ENCODE measurements at places on chromosomes 1 and 21.

GRCh38 chr21:38492007-38492406 lies 6.3 kb downstream of the ERG start:
- DNase-seq: no peak

DNA sequence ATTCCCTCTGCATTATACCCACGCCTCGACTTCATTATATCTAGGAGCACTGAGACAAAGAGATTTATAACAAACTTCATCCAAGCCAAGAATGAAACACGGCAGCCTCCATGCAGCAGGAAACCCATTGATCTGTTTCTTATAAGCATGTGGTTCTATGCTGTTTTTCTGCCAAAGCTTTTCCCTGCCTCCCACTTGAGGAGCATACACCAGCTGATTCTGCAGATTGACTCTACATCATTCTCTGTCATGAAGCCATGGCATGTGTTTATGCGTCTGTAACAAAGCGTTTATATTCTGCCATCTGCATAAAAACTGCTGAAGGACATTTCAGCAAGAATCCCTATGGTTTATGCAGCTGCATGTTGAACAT lies 102.0 kb downstream of the CYYR1 start:
- no peak for DNase-seq

GRCh38 chr1:52139817-52140540 lies 1.9 kb upstream of the ZFYVE9 start:
- DNase-seq: no peak

- DNase-seq: no peak
These were observed 46.9 kb downstream of the ARHGEF10L start for GRCh38 chr1:17586172-17586964.

GRCh38 chr1:29635501-29636263 lies 399.4 kb downstream of the PTPRU start:
- DNase-seq: no peak

DNA sequence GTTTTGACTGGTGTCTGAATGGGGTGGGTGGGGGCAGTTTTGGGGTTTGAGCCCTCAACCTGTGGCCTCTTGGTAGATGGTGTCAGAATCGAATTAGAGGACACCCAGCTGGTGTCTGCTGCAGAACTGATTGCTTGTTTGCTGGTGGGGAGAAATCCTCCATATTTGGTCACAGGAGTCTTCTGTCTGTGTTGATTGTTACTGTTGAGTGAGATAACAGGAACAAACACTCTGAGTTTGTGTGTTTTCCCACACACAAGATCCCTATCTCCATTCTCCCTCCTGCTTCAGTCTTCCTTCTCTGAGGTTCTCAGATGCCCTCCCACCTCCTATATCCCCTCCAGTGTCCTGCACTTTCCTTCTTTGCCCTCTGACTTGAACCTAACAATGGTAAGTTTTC lies 19.1 kb upstream of the CGN start:
- no peak for DNase-seq

DNA sequence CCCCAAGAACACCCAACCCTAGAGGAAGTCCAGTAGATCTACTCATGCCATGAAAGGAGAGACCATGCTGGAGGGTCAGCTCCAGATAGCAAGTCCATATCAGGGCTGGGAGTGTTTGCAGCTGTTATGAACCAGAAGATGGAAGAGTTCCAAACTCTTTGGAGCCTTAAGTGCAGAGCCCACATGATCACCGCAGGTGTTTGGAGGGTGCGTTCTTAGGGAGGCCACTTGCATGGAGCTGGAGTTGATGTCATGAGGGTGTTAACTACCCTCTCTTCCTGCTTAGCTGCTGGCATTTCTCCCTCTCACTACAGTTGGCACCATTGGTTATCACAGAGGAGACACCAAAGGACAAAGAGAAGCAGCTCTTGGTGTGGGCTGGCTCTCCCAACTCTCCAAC lies 616.9 kb downstream of the AJAP1 start:
- DNase-seq: no peak

DNA sequence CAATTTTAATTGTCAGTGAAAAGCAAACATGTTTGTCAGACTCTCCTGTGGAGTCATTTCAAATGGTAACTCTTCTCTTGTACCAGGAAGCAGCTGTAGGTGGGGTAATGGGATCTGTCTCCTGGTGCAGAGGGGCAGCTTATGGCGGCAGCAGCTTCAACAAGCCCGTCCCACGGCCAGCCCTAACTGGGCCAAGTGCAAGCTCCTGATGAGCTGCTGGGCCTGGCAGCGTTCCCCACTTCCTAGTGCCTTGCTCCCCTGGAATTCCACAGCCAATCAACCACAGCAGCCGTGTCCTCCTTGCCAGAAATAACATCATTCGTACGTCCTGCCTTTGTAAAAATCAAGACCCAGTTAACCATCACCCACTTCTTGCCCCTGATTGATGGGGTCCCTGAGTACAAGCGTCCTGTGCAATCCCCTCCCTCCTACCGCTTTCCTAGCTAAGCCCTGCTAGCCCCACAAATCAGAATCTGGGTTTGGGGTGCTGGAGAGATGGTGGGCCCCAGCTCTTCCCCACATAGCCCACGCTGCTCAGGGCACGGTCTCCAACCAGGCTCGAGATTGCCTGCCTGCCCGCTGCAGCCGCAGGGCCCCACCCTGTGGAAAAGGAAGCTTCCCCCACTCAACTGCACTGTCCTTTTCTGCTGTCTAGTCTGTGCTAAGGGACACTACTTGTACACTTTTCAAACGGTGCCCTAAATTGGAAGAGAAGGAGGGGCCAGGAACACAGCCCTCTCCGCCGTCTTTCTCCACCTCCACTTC lies 61.2 kb downstream of the TOR1AIP2 start:
- no peak for DNase-seq

DNA sequence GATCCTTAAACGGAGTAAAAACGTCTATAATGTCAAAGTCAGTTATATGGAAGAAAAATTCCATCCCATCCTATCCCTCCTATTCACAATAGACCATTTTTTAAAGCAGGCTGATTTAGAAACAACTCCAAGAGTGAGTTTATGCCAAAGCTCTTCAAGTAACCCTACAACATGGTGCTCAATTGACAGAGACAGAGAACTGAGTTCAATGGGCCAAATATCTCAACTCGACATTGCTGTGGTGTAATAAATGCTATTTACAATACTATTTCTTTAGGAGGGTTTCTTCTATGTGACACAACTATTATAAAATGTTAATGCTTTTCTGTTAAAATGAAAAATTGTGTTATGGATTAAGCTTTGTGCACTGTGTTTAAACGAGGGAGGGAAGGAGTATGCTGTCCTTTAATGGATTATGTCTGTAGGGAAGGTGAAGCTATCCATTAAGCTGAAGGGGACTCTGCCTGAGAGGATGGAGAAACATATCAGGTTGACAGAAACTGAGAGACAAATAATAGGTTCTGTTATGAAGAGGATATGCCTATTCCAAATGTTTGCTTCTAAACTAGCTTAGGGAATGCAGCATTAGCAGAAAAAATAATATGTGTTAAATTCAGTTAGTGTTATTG lies 362.5 kb upstream of the CHRM3 start:
- DNase-seq: no peak

GRCh38 chr1:236200925-236201324 lies 58.6 kb downstream of the GPR137B start:
- DNase-seq: no peak

DNA sequence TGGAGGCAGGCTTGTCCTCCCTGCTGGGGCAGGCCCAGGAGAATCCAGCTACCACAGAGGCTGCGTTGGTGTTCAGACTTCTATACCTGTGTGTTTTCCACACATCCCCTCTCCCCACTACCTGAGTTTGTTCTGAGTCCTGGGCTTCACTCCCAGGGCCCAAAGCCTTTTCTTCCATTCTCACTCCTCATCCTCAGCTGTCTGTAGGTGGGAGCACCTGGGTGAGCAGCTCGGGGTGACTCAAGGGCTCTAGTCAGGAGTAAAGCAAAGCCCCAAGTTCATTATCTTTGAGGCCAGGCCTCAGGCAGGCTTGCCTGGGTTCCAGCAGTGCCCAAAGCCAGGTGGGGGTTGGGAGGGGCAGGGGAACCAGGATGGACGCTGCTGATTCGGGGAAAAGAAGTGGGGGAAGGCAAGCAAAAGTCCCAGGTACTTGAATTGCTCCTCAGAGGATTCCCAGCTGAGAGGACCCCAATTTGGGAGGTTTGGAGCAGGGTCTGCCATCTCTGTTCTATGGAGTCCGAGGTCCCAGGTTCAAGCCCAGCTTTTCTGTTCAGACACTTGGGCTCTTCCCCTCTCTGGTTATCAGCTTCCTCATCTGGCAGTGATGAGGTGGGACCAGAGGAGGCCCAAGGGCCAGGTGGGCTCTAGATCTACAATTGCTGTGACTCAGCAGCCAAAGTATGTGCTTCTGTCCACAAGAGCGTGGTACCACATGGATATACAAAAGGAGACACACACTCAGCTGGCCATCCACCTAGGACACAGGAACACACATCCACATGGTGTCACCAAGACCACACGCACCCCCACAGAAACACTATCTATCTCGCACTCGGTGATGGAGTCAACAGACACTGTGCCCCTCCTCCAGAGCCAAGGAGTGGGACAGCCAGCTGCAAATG lies 5.8 kb upstream of the PTPN7 start:
- no peak for DNase-seq

DNA sequence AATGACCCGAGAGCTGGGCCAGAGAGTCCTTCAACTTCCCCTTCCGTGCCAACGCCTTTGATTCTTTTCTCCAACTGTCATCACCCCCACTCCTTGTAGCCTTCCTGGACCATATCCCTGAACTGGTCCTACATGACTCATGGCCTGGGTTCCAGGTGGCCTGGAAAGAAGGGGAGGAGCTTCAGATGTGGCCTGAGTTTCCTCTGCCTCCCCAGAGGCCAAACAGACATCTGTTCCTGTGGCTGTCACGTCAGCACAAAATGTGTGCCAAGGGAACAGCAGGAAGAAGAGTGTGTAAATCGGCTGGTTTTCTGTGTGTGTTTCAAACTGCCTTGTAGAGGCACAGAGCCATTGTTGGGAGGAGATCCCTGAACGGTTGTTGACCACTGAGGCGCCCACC lies 24.9 kb upstream of the KIRREL1 start:
- DNase-seq: no peak

GRCh38 chr1:108960719-108961118 lies 2.6 kb downstream of the CLCC1 start:
- DNase-seq: no peak

- no peak for DNase-seq
These were observed 58.2 kb upstream of the LRRC8B start for GRCh38 chr1:89466307-89466930.

GRCh38 chr1:178451529-178451928 lies 45.2 kb downstream of the CLEC20A start:
- DNase-seq: no peak

- no peak for DNase-seq
These were observed 537.7 kb downstream of the BRINP3 start for GRCh38 chr1:189939967-189940366.

DNA sequence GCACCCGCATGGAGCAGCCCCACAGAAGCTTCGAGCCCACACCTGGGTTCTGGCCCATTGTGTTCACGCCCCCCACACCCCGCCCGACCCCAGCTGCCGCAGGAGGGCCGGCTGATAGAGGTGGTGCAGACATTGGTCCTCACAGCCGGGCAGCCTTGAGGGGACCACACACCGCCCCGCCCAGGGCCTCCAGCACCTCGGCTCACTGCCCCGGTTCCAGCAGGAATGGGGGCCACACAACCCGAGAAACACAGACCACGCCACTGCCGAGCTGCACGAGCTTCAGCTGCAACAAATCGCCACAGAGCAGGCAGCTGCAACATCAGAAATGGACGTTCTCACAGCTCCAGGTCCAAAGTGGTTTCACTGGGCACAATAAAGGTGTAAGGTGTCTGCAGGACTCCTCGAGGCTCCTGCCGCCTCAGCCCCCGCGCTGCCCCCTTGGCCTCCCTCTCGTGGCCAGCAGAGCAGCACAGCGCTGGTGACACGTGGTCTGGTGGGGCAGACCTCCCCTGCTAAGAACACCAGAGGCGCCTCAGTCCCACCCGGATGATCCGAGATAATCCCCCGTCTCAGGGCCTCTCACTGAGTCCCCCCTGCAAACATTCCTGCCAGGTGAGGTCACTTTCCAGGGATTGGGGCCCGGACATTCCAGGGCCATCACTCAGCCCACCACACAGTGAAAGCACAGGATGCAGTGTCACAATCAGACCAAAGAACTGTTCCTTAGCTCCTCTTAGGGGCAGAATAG lies 62.3 kb upstream of the ADARB1 start:
- no peak for DNase-seq

GRCh38 chr1:226658546-226659125 lies 80.4 kb downstream of the ITPKB start:
- DNase-seq: no peak

GRCh38 chr1:4684136-4684535 lies 29.7 kb downstream of the AJAP1 start:
- no peak for DNase-seq

- DNase-seq: no peak
These were observed 13.0 kb downstream of the PKP1 start for GRCh38 chr1:201296352-201296751.

GRCh38 chr1:177238967-177239366 lies 68.2 kb downstream of the BRINP2 start:
- no peak for DNase-seq

DNA sequence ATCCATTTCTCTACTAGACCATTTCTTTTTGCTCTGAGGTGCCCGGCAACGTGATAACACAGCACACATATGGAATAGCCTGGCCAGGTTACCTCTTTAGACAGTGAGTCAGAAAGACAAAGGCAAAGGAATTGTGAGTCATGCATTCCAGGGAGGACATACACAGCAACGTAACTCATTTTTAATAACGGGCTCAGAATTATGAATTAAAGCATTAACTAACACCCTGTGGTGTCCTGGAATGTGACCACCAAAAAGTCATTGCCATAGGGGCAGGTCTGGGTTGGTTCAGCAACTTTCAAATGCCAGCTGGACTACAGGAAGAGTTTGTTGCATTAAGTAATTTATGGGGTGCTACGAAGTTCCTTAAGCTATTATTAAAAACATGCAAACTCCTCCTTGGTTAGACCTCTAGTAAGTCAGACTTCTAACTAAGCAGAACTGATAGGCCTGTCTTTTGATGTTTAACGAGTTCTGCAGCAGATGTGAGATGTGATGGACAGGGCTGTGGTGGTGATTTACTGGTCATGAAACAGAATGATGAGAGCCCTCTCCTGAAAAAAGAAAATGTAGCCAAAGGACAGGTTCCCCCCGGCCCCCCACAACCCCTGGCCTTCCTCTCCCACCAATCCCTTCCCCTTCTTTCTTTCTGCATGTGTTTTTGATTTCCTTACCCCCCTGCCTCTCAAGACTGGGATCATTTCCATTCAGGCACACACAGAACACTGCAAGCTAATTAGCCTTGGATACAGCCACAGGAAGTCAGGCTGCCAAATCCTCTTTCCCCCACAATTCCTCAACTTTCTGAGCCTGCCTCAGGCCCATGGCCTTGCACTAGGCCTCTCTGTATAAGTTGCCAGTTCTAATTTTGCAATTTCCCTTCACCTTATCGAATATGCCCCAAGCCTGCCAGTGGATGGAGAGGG lies 88.9 kb upstream of the HAO2 start:
- DNase-seq: no peak

DNA sequence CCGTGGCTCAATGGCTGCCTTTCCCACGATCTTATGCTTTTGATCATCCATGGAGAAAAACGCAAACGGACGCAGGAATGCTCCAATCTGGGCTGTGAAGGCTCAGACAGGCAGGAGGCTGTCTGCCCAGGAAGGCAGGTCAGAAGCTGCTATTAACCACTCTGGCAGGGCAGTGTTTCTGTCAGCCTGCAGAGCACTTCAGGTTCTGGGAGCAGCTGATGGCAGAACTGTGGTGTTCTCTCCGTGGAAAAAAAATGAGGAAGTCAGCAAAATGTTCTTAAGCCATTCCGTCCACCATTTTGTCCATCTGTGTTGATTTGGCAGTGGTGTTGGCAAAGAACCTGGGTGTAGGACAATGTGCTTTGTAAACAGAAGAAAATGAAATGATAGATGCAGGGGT lies 91.7 kb downstream of the SIM2 start:
- no peak for DNase-seq
